ENCODE measurements at places on chromosomes 16 and 17. TPM values are rescaled to one million over a fixed set of nuclear protein-coding genes. Genes with fewer than 3 reads are reported as not detected.

Gene RHOT1
- 18.8 TPM for total RNA-seq

Gene TAOK2
- 31.2 TPM for total RNA-seq

Gene KRTAP2-1
- total RNA-seq: not detected

Gene CES3
- not detected for total RNA-seq

Gene KRT32
- total RNA-seq: not detected

Gene GPATCH8
- 9.1 TPM for total RNA-seq

Gene ERCC4
- total RNA-seq: 7.9 TPM

Gene SMIM36
- not detected for total RNA-seq

Gene TMEM238L
- not detected for total RNA-seq

Gene C16orf89
- total RNA-seq: 0.82 TPM

Gene KRTAP1-1
- not detected for total RNA-seq

Gene SEPTIN1
- not detected for total RNA-seq

Gene TMIGD1
- total RNA-seq: not detected

Gene P2RX1
- 0.35 TPM for total RNA-seq

Gene GNPTG
- 43.7 TPM for total RNA-seq

Gene CDIP1
- total RNA-seq: 18.2 TPM

Gene PRCD
- total RNA-seq: 0.94 TPM

Gene NEUROD2
- total RNA-seq: not detected
